ENCODE measurements at places on chromosomes 12 and 14. TPM values are rescaled to one million over a fixed set of nuclear protein-coding genes. Genes with fewer than 3 reads are reported as not detected.
A peak's percentile ranks its signal among the peaks of the same experiment; 100 is the strongest.

DNA sequence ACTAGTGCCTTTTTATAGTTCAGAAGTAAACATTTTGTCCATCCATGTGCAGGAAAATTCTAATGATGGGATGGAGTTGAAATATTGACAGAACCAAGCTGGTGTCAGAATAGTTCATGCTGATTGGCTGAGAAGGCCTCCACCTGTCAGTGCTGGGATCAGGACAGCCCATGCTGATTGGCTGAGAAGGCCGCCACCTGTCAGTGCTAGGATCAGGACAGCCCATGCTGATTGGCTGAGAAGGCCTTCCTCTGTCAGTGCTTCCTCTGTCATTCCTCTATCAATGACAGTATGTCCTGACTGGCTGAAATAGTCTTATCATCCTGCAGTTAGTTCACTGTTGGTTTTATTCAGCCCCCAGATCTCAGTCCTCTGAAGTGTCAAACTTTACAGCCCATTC is 95.7 kb downstream of the PPP2R5C start:
- DNase-seq: no peak

DNA sequence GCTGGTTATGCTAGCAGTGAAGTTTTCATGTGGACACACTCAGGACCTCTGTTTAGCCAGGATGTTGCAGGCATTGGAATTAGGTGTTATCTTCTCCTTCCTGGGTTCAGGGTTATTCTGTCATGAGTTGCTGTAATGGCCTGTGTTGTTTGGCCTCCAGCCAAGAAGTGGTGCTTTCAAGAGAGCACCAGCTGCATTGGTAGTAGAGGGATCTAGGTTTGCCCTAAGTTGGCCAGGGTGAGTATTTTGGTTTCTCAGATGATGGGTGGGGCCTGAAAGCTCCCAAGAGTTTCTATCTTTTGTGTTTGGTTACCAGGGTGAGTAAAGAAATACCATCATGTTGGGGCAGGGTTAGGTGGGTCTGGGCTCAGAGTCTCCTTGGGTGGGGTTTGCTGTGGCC is 2.7 kb upstream of the GZMH start:
- no peak for DNase-seq

ARMH4 gene
- total RNA-seq: not detected

DNA sequence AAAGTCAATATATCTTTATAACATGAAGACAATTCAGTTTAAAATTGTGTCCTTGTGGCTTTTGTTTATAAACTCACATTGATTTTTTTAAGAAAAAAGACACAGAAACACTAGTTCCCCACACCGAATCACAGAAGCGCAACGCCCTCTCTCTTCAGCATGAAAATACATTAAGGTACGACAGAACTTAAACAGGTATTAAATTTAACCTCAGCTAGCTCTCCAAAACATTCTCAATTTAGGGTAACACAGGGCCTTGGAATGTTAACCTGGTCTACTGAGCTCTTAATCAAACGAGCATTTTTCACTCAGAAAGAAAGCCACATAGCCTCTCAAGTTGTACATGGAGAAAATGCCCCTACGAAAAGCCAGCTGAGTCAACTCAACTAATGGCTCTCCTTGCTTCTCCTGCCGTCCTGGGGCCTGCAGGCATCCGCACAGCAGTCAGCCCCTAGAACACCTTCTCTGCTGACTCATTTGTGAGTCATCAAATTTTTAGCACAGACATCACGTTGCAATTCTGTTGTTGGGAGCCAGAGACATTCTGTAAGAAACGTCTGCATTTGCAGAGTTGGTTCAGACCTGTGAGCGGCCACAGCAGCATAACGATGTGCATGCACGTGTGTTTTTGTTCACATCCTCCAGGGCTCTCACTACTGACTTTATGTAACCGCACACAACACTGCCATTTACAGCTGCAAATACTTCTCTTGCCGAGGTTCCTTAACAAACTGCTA is 141.6 kb downstream of the ITPR2 start:
- DNase-seq: no peak

DNA sequence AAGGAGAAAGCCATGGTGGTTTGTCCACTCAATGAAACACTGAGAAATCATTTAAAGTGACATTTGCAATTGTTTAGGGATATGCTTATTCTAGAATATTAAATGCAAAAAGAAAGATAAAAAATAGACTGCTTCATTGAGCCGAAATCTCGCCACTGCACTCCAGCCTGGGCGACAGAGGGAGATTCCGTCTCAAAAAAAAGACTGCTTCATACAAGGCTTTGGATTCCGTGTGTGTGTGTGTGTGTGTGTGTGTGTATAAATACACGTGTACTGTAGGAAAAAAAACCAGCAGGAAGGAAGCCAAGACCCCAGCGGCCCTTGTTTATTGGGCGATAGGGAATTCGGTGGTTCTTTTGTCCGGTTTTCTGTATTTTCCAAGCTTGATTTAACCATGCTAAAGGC is 3.2 kb upstream of the ZNF839 start:
- peak; percentile 37 for DNase-seq

INHBC gene
- not detected for total RNA-seq

OS9 gene
- total RNA-seq: 103 TPM

DNA sequence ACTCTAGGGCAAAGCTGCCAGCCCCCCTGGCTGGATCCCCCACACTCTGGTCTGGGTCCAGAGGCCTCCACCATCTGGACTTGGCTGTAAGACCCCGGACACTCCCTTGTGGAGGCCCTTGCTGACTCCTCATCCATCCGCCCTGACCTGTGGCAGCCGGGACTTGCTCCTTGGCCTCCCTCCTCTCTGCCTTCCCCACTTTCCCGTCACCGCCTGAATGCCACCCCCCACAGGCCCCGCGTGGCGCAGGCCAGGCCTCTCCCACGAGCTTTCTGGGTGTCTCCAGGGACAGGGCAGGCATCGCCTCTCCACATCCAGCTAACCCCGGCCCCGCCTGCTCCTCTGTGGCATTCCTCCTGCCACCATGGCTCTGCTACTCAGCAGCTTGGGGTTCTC is 14.1 kb downstream of the JAG2 start:
- DNase-seq: no peak

CABP1 gene
- total RNA-seq: not detected

DNA sequence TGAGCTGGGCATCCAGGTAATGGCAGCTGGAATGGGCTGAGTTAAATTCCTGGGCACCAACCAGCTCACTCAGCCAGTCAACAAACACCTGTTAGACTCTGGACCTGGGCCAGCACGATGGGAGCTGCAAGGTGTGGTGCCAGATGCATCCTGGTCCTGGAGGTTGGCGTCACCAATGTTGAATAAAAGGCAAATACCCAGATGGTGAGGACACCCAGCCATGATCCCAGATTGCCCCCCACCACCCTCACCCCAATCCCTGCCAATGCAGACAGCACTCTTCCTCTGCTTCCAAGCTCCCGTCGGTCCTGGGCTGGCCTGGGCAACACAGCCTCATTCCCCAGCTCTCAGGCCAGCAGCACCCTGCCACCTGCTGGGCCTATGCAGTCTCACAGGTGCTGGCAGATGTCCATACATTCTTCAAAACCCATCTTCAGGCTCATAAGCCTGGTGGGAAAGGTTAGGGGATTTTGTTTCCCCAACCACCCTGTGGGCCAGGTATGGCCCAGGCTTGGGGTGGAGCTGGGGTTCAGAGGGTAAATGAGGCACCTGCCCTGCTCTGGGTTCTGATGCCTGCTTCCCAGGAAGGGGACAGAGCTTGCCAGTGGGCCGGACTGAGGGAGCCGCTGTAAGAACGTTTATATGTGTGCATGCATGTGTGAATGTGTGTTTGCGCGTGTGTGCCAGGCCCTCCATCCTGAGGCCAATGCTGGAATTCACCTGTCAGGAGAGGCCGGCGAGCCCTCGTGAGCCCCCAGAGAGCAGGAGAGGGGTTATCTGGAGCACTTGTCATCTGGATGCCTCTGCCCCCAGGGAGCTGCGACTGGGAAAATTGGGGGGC is 58.0 kb downstream of the LGMN start:
- no peak for DNase-seq

All from activated T-cell treated with anti-CD3 and anti-CD28 coated beads, Interleukin-2, amount 50 U/mL, for 72 hours (primary cell).